ENCODE measurements at places on chromosomes 4 and X.

DNA sequence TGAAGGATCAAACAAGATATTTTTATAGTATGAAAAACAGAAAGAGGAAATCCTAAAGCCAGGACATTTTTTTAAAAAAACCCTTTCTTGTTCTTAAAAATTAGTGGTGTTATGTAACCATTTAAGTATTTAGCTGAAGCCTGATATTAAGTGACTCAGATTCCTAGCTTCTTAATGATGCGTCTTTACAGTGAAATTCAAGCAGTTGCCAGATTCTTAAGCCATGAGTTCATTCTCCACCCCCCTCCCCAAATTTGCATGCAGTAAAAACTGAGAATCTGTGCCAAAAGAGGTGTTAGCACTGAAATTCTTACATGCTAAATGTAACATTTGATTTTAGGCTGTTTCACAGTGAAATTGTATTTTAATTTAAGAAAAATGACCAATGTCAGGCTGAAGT, 180.8 kb downstream of the RAPGEF2 start:
- DNase-seq = no peak

DNA sequence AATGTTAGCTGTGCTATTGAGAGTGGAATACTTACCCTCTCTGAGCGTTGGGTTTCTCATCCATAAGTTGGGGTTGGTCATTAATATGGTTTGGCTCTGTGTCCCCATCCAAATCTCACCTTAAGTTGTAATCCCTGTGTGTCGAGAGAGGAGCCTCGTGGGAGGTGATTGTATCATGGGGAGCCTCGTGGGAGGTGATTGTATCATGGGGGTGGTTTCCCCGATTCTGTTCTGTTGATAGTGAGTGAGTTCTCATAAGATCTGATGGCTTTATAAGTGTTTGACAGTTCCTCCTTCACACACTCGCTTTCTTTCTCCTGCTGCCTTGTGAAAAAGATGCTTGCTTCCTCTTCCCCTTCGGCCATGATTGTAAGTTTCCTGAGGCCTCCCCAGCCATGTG, 391.1 kb downstream of the FAM133A start:
- no peak for DNase-seq

DNA sequence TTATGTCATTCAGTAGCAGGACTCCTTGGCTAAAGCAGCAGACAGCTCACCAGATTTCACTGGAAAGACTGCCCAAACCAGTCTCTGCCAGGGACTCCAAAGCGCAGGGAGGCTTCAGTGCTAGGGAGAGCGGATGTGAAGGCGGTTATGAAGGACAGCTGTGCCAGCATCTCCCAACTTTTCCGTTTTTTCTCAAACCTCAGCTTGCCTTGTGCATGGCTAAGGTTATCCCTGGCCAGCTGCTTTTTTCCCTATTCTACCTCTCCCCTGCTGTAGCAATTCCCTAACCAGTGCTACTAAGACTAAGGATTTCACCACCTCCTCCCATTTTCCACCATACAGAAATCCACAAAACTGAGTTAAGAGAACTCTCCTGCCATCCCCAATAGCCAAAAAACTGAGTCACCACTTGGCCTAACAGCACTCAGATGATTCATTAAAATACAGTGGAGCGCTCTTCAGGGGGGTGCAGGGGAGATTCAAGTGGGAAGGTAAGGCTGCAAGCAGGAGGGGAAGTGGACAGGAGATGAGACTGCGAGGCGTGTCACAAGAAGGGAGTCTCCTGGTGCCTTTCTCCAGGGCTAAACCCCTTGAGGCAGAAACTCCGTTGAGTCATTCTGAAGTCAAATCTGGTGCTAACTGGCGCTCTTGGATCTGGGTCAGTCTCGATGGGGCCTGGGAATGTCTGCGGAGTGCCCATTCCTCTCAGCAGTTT, 90.7 kb downstream of the PALLD start:
- DNase-seq = no peak

DNA sequence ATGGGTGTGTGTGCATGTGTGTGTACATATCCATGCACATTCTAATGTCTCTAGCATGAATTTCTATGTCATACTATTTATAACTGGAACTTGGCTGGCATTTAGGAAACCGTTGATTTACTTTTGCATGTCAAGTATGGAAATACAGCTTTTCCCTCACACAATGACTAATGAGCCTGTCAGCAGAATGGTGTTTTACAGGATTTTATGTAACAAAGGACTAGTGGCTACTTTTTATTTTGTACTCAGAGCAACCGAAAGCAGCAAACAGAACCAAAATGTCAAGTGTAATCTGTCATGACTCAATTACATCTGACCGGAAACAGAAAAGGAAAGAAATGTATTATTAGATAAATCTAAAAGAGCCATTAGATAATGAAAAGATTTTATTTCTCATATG, 1911.5 kb upstream of the AGA start:
- no peak for DNase-seq

- DNase-seq = no peak
These were observed 54.3 kb downstream of the WWC2 start for GRCh38 chr4:183153190-183153916.

DNA sequence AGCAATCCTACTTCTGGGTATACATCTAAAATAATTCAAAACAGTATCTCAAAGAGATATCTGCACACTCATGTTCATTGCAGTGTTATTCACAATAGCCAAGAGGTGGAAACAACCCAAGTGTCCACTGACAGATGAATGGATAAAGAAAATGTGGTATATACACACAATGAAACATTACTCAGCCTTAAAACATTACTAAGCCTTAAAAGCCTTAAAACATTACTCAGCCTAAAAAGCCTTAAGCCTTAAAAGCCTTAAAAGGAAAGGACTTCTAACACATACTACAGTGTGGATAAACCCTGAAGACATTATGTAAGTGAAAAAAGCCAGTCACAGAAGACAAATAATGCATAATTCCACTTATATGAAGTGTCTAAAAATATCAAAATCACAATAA, 40.3 kb upstream of the TFDP3 start:
- DNase-seq = no peak

DNA sequence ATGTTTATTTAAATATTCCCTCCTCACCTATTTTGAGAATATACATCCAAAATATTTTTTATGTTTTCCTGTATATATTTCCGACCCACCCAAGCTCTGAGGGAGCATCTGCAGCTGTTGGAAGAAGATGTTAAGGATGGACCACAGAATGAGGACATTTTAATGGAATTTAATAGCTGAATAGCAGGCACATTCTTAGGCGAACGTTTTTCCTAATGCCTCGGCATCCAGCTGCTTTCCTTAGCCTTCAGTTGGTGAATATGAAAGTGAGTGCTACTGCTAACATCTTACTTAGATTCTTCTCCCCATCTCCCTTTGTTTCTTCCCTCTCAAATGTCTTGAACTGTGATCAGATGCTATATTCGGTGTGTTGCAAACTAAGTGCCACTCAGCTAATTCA, 158.0 kb upstream of the CTSO start:
- no peak for DNase-seq

DNA sequence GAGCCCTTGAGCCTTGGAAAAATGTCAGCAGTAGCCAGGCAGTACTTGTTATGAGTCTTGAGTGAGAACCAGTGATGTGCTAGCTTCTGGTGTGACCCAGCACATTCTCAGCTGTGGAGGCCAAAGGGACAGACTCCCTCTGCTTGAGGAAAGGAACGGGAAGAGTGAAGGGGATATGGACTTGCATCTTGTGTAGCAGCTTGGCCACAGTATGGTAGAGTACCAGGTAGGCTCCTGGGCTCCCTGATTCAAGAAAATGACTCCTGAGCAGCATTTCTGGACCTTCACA, 1601.9 kb upstream of the ADGRL3 start:
- DNase-seq = no peak

GRCh38 chr4:85776096-85776495, 301.1 kb downstream of the ARHGAP24 start:
- no peak for DNase-seq

GRCh38 chr4:156623376-156623775, 348.2 kb downstream of the PDGFC start:
- DNase-seq = no peak

DNA sequence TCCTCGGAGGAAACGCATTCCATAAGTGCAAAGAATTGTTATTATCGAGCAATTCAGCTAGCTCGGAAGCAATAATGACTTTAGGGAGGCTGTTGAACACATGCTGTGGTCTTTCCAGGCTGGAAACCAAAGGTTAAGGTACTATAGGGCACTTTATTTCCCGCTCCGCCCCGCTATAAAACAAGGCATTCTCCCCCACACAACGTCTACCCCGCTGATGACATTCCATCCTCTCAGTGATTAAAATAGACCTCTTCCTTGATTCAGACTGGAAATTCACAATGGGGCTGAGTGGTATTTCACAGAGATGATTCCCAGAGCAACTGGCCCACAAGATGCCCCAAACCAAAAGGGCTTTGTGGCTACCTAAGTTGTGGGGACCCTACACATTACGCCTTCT, 196.4 kb downstream of the STIM2 start:
- no peak for DNase-seq

DNA sequence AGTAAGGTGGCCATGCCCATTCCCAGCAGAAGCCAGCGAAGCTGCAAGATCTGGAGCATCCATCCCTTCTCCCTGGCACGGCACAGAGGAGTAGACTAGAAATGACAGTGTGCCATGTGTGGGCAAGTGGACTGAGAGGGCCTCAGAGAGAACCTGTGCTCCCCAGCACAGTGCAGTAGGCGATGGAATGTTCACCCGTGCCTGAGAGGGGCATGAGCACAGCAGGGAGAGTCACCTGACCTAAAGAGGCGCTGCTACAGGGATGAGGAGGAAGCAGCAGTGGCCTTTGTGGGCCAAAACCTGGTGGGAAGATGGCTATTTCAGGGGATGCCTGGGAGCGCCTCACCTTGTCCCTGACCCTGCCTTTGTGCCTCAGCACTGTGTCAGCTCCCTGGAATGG, 8.0 kb upstream of the CDKN2AIP start:
- no peak for DNase-seq

DNA sequence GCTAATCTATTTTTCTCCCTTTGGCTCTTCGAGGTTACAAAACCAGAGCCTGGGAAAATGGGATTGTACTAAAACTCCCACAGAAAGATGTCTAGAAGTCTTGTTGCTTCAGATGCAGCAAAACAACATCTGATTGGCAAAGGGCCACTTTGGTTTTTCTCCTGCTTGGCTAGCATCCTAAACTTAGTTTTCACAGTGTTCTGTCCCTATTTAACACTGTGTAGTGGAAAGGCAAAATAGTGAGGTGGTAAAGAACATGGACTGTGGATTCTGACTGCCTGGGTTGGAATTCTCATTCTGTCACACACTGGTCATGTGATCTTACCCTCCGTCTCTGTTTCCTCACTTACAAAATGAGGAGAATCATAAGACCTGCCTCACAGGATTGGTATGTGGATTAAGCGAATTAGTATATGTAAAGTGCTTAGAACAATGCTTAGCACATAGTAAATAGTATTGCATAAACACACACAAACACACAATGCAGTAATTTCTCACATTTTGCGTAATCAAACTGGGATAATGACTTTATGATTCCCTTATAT, 23.5 kb downstream of the TIGD2 start:
- no peak for DNase-seq

DNA sequence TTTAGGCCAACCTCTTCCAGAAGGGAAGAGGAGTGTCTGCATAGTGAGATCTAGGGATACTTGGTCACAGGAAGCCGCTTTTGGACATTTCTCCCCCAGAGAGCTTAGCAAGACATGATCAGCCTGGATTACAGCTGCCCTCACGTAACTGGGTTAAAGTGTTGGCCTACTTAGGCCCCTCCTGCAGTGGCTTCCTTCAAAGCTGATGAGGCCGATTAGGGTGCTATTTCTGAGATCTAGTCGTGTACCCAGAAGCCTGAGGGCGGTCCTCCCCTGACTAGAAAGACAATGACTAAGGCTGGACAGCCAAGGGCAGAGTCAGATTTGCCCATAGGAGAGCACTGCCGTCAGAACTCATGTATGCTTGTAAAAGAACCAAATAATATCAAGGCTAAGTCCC, 135.0 kb downstream of the AMMECR1 start:
- DNase-seq = no peak

GRCh38 chrX:37815366-37815765, 32.0 kb downstream of the DYNLT3 start:
- DNase-seq = no peak

GRCh38 chr4:185805979-185806378, 6.0 kb downstream of the SORBS2 start:
- DNase-seq = no peak

GRCh38 chr4:74414149-74414809, 30.7 kb upstream of the AREG start:
- no peak for DNase-seq

DNA sequence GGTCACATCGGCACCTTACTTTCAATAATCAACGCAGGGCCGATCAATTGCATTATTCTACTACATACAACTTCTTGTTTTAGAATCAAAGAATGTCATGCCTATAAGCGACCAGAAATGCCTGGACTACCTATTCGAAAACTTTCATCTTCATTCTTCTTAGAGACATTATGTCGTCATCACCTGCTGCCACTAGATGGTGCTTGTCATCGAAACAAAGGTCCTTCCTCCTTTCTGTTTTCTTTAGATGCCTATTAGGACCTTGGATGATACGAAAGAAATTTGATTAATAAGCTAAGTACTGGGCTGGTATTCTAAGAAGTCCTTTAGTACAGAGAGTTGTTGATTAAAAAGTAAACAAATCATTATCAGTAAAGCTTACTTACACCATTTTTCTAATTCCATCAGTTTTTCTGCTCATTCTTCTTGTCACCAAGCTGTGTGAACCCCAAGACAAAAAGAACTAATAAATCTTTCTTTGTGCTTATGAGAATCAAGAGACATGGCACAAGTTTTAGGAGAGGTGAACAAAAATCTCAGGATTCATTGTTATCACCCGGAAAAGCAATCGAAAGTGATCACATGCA, 154.5 kb upstream of the SLC4A4 start:
- DNase-seq = no peak

- DNase-seq = no peak
These were observed 19.1 kb downstream of the SLAIN2 start for GRCh38 chr4:48360285-48361011.

DNA sequence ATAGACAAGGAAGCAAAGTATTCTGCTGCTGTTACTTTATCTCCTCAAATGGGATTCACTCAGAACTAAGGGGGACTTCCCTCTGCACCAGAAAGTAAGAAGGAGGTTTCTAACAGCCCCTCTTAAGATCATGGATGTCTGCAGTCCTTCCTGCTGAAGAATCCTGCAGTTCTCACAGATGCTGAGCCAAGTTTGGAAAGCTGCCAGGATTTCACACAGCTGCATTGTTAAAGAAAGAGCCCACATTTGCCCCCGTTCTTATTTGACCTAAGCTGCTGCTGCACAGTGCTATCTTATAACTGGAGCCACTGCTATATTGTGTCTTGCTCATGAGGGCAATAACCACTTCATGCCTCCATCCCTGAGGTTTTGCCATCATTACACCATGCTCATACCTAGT, 81.1 kb downstream of the FAAH2 start:
- peak; percentile 0 for DNase-seq

All from retina (tissue), 1 donor.